Panc1 (cell line): ENCODE measurements at places on chromosomes 1 and 21. TPM values are rescaled to one million over a fixed set of nuclear protein-coding genes. Genes with fewer than 3 reads are reported as not detected.
A peak's percentile ranks its signal among the peaks of the same experiment; 100 is the strongest.

DNA sequence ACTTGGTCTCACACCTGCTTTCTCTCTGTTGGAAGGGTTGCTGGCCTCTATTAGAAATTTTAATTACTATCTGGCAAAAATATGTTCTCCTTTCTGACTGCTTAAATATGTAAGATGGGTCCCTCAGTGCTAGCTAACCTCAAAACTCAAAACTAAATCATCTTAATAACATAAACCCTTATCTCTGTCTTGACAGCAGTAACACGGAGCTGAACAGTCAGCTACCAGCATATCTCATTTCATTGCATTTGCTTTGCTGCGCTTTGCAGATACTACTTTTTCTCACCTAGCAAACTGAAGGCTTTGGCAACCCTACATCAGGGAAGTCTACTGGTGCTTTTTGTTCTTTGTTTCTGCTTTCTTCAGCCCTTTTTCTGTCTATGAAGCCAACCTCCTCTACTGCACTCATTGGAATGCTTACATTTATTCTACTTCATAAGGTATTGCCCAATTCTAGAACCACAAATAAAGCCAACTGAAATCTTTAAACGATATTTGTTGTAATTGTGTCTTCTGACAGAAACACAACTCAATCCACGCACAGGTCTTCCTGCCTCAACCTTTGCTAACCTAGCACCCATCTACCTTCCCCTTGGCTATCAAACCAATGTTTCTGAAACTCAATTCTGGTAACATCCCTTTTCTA is 95.6 kb downstream of the RERE start:
- DNase-seq: no peak

DNA sequence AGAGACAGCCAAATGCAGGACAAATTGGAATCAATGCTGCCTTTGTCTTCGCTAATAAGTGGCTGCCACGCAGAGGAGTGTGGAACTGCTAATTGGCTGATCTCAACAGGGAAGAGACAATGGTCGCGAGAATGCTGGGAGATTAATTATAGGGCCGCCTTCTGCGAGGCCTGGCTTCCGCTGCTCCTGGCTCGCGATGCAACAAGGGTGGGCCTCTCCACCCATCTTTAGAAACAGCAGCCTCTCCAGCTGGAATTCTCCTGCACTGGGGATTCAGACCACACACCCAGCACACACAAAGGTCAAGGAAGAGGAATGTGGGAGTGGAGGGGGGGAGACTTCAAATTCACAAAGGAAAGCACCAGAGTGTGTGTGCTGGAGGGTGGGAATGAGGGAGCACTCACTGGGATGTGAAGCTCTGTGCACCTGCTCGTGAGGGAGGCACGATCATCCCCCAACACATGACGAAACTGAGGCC is 200.7 kb upstream of the GRIK3 start:
- no peak for DNase-seq

GRCh38 chr1:225767634-225768540 is 9.7 kb upstream of the SRP9 start:
- no peak for DNase-seq

GRCh38 chr1:1349256-1350012 is at the start of gene DVL1:
Gene DVL1, minus strand, starts transcription at chr1:1349418. Its CDS starts 353 bp downstream, at chr1:1349065.
- no peak for DNase-seq

- no peak for DNase-seq
Observed at GRCh38 chr21:41706678-41707077, 60.2 kb downstream of the RIPK4 start.

DNA sequence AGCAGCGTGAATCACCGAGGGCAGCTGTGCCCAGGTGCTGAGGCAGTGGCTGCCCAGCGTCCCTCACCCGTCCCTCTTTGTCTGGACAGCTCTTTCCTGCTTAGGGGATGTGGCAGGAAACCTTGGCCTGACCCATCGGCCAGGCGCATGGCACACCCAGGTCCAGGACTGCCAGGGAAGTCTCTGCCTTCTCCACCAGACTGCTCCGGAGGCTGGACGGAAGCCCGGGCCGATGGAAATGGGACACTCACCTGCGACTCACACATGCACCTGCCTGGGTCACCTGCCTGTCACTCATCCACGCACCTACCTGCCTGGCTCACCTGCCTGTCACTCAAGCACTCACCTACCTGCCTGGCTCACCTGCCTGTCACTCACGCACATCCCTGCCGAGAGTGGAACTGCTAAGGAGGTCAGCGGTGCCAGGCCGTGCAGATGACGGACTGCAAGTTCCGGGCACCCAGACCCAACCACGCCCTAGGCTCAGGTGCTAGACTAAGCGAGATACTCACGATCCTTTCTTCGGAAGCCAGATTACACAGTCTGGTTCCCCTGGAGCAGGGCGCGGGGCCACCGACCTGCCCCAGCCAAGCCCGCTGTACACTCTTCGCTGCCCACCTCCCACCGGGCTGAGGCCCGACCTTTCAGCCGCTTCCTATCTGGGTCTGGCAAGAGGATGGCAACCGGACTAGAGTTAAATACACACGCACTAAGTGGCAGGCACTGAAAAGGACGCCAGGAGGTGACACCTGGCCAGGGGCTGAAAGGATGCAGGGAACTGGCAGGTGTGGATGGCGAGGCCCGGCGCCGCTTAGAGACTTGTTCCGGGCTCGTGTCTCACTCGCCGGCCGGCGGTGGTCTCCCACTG is 1.1 kb downstream of the UBE2J2 start:
- DNase-seq: no peak

GRCh38 chr1:228463009-228463558 is 24.1 kb upstream of the RNF187 start:
- no peak for DNase-seq

GRCh38 chr1:41626146-41626545 is 141.7 kb upstream of the EDN2 start:
- DNase-seq: no peak

GRCh38 chr1:56060906-56061305 is 518.5 kb downstream of the PLPP3 start:
- no peak for DNase-seq

- peak; percentile 2 for DNase-seq
Observed at GRCh38 chr1:239717097-239717917, 330.9 kb downstream of the CHRM3 start.

DNA sequence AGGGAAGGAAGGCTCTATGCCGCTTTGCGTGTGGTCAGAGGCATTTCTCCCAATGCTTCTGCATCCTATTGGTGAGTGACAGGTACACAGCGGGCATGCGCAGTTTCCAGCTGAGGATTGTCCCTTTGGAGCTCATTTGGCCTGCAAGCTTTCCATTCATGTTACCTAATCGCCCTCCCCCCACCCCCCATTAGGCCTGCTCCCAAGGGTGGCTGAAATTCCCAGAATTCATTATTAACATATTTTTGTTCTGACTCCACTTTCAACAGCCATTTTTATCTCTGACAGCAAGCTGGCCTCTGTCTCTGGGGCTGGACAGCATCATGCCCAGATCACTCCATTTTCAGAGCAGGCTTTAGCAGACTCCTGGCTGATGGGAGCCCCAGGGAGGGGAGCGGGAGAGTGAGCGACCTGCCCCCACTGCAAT is 25.6 kb downstream of the MIS18A start:
- no peak for DNase-seq

- DNase-seq: no peak
Observed at GRCh38 chr1:5664906-5665875, 327.0 kb downstream of the NPHP4 start.

GRCh38 chr1:174550296-174550695 is 102.5 kb downstream of the GPR52 start:
- no peak for DNase-seq

DNA sequence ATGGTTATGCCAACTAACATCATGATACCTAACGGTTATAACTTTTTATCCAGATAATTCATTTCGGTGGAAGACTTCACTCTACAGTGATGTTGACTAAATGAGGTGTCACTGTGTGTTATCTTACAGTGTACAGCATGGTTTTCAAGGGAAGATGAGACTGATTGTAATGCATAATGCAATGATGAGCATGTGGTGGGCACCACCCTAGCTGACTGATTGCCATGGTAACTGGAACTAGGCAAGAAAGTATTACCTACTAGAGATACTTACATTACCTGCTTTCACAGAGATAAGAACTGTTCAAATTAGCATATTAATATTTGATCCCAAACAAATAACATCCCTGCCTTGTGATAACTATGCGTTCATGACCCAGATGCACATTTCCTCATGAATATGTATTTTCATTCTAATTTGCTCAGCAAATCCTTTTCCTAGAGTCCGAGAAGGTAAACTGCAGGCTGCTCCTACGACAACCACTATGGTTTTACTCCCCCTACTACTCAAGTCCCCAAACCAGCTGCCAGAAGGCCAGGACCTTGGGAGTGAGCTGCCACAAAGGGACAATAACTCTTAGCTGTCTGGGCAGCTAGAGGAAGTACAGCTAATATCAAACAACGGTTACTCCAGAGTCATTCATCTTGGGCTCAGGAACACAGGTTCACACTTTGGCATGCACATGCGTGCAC is 29.2 kb downstream of the TRABD2B start:
- no peak for DNase-seq

DNA sequence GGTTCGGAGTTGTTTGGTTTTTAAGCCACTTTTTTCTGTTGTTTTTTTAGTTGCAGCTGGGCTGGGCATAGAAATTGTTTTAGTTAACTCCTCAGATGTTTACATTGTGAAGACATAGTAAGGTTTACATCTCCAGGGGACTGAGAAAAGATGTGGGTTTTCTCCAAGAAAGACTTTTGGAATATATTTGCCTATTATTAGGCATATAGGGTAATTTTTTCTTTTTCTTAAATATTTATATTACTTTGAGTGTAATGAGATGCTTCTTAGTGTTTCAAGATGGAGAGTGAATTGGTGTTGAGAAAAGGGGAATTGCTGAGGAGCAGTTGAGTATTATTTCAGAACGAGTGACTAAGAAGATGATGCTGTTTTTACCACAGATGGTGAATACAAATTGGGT is 26.6 kb upstream of the PIGK start:
- DNase-seq: no peak

- DNase-seq: no peak
Observed at GRCh38 chr1:210344706-210345105, 16.0 kb downstream of the HHAT start.

DNA sequence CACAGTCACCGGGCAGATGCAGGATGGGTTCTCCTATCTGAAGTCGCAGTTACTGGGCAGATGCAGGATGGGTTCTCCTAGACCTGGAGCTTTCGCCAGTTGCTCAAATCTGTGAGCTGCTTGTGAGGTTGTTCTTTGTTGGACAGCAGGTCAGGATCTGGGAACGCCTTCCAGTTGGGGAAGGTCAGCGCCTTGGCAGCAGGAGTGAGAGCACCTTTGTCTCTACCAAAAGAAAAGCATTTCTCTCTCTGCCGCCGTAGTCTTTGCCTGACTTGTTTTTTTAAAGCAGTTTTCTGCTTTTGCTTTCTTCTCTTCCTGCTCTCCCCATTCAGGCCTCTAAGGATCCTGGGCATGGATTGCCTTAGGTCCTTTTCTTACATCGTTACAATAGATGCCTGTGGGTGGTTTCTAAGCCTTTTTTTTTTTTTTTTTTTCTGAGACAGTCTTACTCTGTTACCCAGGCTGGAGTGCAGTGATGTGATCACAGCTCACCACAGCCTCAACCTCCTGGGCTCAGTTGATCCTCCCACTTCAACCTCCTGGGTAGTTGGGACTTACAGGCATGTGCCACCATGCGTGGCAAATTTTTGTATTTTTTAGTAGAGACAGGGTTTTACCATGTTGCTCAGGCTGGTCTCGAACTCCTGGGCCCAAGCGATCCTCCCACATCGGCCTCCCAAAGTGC is 15.7 kb downstream of the PEX14 start:
- DNase-seq: no peak

DNA sequence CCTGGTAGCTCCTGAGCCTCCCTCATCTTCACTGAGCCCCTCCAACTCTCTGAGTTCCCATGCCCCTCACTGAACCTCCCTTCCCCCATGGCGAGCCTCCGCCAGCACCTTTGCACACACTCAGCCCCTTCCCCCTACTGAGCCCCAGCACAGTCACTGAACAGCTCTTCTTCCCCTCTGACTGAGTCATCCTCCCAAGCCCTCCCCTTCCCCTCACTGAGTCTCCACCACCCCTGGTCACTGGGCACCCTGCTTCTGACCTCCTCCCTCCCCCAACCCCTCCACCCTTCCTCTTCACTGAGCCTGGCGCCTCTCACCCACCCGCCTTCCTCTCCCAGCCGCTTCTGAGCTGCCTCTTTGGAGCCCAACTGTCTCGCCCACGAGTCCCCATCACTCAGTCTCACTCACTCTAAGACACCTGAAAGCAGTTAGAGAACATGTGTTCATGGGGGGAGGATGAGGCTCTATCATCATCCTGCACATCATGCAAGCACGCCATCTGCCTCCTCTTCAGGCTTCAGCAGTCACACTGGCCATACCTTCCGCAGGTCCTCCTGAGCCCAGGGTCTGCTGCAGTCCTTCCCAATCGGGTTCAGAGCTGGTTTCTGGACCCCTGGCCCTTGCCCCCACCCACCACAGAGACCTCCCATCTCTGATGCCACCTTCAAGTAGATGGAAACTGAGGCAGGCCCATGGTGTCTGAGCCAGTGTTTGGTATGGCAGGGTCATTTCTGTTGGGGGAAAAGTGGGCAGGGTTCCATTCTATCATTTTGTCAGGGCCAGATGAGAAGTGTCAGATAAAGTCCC is 2.0 kb upstream of the TRNP1 start:
- DNase-seq: no peak

DNA sequence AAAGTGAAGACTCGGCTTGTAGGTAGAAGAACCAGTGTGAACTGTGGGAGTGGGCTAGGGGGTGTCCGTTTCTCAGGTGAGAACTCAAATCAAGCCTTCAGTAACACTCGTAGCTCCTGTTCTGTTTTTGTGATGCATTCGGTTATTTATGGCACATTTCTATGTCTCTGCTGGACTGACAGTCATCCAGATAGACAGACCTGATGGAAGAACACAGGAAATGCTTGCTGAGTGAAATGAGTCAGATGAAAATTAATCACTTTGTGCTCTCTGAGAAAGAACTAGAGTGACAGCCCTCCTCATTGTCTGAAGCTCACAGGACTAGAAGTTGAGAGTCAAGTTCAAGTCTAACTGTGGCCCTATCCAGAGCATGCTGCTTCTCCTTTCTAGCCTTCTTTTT is 360.1 kb upstream of the PLXNA2 start:
- peak; percentile 39 for DNase-seq

DNA sequence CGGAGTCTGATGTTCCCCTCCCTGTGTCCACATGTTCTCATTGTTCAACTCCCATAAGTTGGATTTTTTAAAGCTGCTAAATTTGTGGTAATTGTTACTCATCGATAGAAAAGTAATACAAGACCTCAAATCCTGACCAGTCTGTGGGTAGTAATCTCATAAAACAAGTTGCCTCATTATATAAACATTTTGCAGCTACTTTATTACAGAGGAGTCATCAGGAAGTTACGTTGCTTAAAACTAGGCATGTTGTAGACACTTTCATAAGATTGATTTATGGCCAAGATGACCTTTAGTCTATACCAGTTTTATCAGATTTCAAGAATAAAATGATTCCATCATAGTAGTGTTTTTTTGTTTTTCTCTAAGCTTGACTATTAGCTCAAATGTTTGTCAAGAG is 208.8 kb downstream of the GIPC2 start:
- DNase-seq: no peak

TNFAIP8L2 gene
- total RNA-seq: not detected

MROH9 gene
- total RNA-seq: not detected

SPRR3 gene
- not detected for total RNA-seq

SLC1A7 gene
- total RNA-seq: 0.31 TPM

MARK1 gene
- total RNA-seq: not detected

HES3 gene
- total RNA-seq: not detected

DENND4B gene
- 56.2 TPM for total RNA-seq

FCN3 gene
- not detected for total RNA-seq

KRTAP12-2 gene
- total RNA-seq: not detected

IFI16 gene
- total RNA-seq: 0.36 TPM

IGSF5 gene
- total RNA-seq: not detected

RNU1-1 gene
- total RNA-seq: 1,290 TPM

EXTL1 gene
- 0.10 TPM for total RNA-seq

GJB4 gene
- total RNA-seq: not detected

ARHGEF2 gene
- 87.0 TPM for total RNA-seq

TMEM54 gene
- 61.5 TPM for total RNA-seq
